Tibial nerve (tissue), 4 donors: ENCODE measurements at places on chromosomes 1 and 21. TPM values are rescaled to one million over a fixed set of nuclear protein-coding genes. Genes with fewer than 3 reads are reported as not detected.
A peak's percentile ranks its signal among the peaks of the same experiment; 100 is the strongest.

DNA sequence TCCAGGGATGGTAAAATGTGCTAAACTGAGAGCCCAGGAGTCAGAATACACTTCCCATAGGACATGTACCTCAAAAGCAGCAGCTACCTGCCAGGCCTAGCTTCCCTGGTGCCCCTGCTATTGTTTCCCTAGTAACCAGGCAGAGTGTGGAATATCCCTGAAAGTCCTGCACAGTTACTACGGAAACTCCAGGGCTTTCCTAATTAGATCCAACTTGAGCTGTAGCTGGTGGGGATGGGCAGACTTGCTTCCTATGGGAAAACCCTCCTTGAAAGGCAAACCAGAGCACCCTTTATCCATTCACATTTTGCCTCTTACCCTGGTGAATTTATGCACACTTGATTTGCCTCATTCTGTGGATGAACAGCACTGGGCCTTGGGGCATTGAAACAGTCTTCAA, 559.9 kb upstream of the PBX1 start:
- no peaks in the 10 kb centered on the region for H3K27me3 ChIP-seq
- no peak for DNase-seq
- H3K27ac ChIP-seq: no peak overlapping the region
- H3K4me1 ChIP-seq: no peaks in the 10 kb centered on the region

- no peaks in the 10 kb centered on the region for H3K36me3 ChIP-seq
- no peak overlapping the region for H3K27ac ChIP-seq
- no peak overlapping the region for H3K4me3 ChIP-seq
- no peak for DNase-seq
Measured at GRCh38 chr1:94191216-94191615, 46.2 kb downstream of the ARHGAP29 start.

- no peak overlapping the region for H3K4me3 ChIP-seq
- peak overlapping the region; percentile 77 for H3K27ac ChIP-seq
- no peaks in the 10 kb centered on the region for H3K36me3 ChIP-seq
- peaks cover 25% of the 10 kb centered on the region for H3K4me1 ChIP-seq
- no peaks in the 10 kb centered on the region for H3K27me3 ChIP-seq
Measured at GRCh38 chr1:206699626-206700025, 14.9 kb downstream of the MAPKAPK2 start.

DNA sequence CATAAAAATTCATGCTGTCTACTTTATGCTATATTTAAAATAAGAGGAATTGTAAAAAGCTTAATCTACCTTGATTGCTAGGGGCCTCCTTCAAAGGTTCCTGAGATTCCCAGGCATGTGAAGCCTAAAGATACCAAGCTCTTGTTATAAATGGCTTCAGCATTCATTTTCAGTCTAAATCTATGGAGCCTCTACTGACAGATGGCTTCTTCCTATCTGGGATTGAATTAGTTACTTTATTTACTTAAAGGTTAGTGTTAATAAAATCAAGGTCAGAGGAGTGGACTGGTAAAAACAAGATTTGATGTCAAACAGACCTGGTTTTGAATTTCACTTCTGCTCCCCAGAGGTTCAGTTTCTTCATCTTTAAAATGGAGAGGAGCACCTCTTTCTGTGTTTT, 93.7 kb downstream of the TNNI3K start:
- H3K4me3 ChIP-seq: no peak overlapping the region
- no peaks in the 10 kb centered on the region for H3K27me3 ChIP-seq
- peaks cover 3% of the 10 kb centered on the region for H3K4me1 ChIP-seq
- no peak overlapping the region for H3K27ac ChIP-seq
- peaks cover 10% of the 10 kb centered on the region for H3K36me3 ChIP-seq

GRCh38 chr1:62891956-62892562, 108.1 kb downstream of the ATG4C start:
- peak overlapping the region; percentile 56 for H3K27ac ChIP-seq
- H3K4me1 ChIP-seq: no peaks in the 10 kb centered on the region
- no peaks in the 10 kb centered on the region for H3K27me3 ChIP-seq
- DNase-seq: no peak
- H3K36me3 ChIP-seq: no peaks in the 10 kb centered on the region

GRCh38 chr1:18641005-18641941, 10.6 kb downstream of the PAX7 start:
- H3K4me1 ChIP-seq: no peaks in the 10 kb centered on the region
- no peak overlapping the region for H3K4me3 ChIP-seq
- H3K36me3 ChIP-seq: no peaks in the 10 kb centered on the region
- DNase-seq: no peak
- H3K27me3 ChIP-seq: peaks cover 100% of the 10 kb centered on the region

DNA sequence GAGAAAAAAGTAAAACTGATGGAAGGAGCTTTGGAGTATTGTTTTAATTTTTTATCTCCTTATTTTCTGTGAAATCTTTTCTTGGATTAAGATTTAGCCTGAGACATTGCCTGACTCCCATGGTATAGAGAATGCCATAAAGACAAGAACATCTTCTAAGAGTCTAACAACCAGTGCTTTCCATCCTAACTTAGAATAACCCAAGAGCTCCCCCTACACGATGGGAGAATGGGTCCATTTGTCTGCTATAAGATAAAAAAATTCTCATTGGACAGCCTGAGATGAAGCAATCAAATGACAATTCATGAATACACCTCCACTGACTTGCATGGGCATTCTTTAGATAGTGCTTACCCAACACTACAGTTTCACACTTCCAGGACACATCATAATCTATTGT, 478.1 kb downstream of the TTLL7 start:
- H3K4me1 ChIP-seq: no peaks in the 10 kb centered on the region
- DNase-seq: no peak
- H3K27me3 ChIP-seq: no peaks in the 10 kb centered on the region
- no peaks in the 10 kb centered on the region for H3K36me3 ChIP-seq
- H3K4me3 ChIP-seq: no peak overlapping the region

DNA sequence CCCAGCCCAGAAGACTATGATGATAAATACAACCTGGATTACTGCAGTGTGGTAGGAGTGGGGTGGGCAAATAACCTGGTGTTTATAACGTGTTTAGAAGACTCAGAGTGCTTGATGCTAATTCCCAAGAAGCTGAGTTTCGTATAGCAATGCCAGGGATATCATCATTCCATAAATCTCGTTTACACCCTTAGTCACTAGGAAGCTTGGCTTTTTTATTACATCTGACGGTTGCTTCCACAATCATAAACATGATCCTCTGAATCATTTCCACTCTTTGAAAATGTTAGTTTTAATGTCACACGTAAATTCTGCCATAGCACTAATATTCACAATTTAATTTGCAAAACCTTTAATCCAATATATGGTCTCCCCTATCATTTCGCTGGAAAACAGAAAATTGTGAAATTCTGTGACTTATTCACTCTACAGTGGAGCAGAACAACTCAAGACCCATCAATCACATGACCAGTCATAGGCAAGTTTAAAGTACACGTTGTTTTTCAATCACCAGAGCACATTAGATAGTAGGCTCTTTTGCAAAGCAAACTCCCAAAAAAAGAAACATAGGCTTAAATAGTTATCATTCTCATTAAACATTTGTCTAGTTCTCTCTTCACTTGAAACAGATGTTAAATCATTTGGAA, 321.0 kb downstream of the LTN1 start:
- H3K4me3 ChIP-seq: no peak overlapping the region
- H3K27me3 ChIP-seq: no peaks in the 10 kb centered on the region
- H3K27ac ChIP-seq: no peak overlapping the region
- no peak for DNase-seq
- no peaks in the 10 kb centered on the region for H3K36me3 ChIP-seq

- H3K4me1 ChIP-seq: no peaks in the 10 kb centered on the region
- no peak overlapping the region for H3K4me3 ChIP-seq
- no peak for DNase-seq
- H3K27me3 ChIP-seq: no peaks in the 10 kb centered on the region
- H3K36me3 ChIP-seq: no peaks in the 10 kb centered on the region
Measured at GRCh38 chr1:202287196-202287595, 54.5 kb downstream of the UBE2T start.

GRCh38 chr1:2126331-2127186, 68.0 kb downstream of the FAAP20 start:
- no peak for DNase-seq
- no peaks in the 10 kb centered on the region for H3K4me1 ChIP-seq
- H3K27me3 ChIP-seq: peaks cover 3% of the 10 kb centered on the region
- no peak overlapping the region for H3K4me3 ChIP-seq

DNA sequence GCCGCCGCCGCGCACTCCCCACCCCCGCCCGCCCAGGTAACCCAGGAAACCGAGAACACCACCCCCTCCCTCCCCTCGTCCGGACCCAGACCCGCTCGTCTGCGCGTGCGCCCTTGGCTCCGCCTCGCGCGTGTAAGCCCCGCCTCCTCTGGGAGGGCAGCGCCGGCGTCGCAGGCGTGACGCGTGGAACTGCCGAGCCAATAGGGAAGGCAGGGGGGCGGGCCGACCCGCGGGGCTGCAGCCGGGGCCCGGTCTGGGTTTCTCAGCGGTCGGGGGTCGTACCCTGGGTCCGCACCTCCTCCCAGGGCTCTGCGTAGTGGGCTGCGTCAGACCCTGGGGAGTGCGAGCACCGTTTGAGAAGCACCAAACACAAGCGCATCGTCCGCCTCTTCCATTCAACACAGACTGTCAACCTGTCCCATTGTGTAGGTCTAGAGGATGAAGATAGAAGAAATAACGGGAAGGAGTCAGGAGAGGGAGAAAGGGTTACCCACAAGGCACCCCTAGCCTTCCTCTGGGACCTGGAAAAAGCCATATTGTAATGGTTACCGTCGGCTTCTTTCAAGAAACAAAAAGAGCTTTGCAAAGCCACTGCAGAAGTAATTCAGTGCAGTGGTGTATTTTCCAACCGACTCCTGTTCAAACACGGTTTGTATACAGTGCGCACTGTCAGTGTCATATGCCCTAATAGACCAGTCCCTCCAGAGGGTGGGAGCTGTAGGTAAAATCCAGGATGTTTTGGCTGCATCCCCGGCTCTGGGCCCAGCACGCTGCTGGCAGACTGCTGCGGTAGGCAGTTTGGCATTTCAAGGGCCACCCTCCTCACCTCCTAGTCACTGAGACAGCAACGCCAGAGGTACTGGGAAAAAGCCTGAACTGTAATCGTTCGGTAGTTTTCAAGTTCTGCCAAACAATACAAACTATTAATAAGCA, 473 bp upstream of the LYST start:
- peak; percentile 92 for DNase-seq
- H3K4me3 ChIP-seq: peak overlapping the region; percentile 81
- no peaks in the 10 kb centered on the region for H3K36me3 ChIP-seq
- peak overlapping the region; percentile 92 for H3K27ac ChIP-seq

- no peak for DNase-seq
- H3K27me3 ChIP-seq: no peaks in the 10 kb centered on the region
- H3K27ac ChIP-seq: no peak overlapping the region
- H3K4me3 ChIP-seq: no peak overlapping the region
- no peaks in the 10 kb centered on the region for H3K36me3 ChIP-seq
Measured at GRCh38 chr1:34898330-34898761, 31.1 kb downstream of the DLGAP3 start.

GRCh38 chr1:43830802-43831201, 102.8 kb upstream of the ARTN start:
- no peaks in the 10 kb centered on the region for H3K36me3 ChIP-seq
- H3K27ac ChIP-seq: no peak overlapping the region
- DNase-seq: no peak
- H3K4me3 ChIP-seq: no peak overlapping the region
- H3K27me3 ChIP-seq: no peaks in the 10 kb centered on the region

GRCh38 chr1:215273838-215274516, 191.4 kb downstream of the KCNK2 start:
- no peaks in the 10 kb centered on the region for H3K27me3 ChIP-seq
- no peaks in the 10 kb centered on the region for H3K36me3 ChIP-seq
- DNase-seq: no peak
- H3K27ac ChIP-seq: no peak overlapping the region
- no peak overlapping the region for H3K4me3 ChIP-seq
- no peaks in the 10 kb centered on the region for H3K4me1 ChIP-seq

GRCh38 chr1:54403808-54404261, 2.4 kb downstream of the SSBP3 start:
- no peaks in the 10 kb centered on the region for H3K27me3 ChIP-seq
- peaks cover 42% of the 10 kb centered on the region for H3K36me3 ChIP-seq
- peaks cover 56% of the 10 kb centered on the region for H3K4me1 ChIP-seq
- DNase-seq: no peak

DNA sequence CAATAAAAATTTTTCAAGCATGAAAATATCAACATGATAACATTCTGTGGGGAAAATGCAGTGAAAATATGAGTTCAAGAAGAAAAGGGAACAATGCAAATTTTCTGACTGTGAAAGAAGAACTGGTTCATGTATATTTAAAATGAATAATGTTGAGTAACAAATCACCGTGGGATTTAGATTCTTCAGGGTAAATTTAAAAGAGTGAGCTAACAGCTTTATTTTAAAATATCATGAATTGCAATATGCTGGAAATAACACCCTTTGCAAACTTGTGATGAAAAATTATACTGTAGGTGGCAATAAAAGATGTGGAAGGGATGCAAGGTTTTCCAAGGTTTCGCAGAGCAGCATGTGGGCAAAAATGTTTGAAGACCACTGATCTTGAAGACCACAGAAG, 13.2 kb upstream of the SSX2IP start:
- H3K4me1 ChIP-seq: no peaks in the 10 kb centered on the region
- DNase-seq: no peak

- H3K4me1 ChIP-seq: peaks cover 8% of the 10 kb centered on the region
- no peaks in the 10 kb centered on the region for H3K36me3 ChIP-seq
- H3K27me3 ChIP-seq: no peaks in the 10 kb centered on the region
- H3K4me3 ChIP-seq: no peak overlapping the region
- DNase-seq: no peak
Measured at GRCh38 chr1:221117133-221117532, 237.9 kb downstream of the HLX start.

ISG15 gene
- total RNA-seq: 29.1 TPM

SPRR2B gene
- not detected for total RNA-seq

ROR1 gene
- 46.1 TPM for total RNA-seq

FOXD2 gene
- total RNA-seq: 23.7 TPM

ELAVL4 gene
- not detected for total RNA-seq

OR2T5 gene
- total RNA-seq: not detected

OPRD1 gene
- not detected for total RNA-seq
